ENCODE measurements at places on chromosomes 5 and 9.

- DNase-seq = no peak
Measured at GRCh38 chr9:99497641-99498040, 275.6 kb downstream of the SEC61B start.

GRCh38 chr9:113322671-113323070, 17.4 kb downstream of the WDR31 start:
- no peak for DNase-seq

DNA sequence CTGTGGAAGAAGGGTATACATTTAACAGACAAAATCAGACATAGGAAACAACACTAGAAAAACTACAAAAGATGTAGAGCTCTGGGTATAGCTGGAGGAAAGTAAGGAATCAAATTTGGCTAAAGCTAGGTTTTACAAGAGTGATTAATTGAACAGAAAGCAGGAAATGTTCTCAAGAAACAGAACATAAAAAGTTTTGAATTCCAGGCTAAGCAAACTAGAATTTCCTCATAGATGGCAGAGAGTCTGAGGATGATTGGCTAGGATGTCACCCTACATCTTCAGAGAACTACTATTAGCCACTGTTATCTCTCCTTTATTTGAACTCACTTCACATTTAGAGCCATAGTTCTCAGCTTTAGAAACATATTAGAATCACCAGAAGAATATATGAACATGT, 502.1 kb upstream of the PAPPA start:
- no peak for DNase-seq

GRCh38 chr9:136693135-136693489, 5.9 kb upstream of the AGPAT2 start:
- DNase-seq = no peak

- no peak for DNase-seq
Measured at GRCh38 chr5:54249210-54250028, 61.0 kb downstream of the ARL15 start.

- DNase-seq = no peak
Measured at GRCh38 chr9:124296796-124297550, 39.2 kb downstream of the NEK6 start.

DNA sequence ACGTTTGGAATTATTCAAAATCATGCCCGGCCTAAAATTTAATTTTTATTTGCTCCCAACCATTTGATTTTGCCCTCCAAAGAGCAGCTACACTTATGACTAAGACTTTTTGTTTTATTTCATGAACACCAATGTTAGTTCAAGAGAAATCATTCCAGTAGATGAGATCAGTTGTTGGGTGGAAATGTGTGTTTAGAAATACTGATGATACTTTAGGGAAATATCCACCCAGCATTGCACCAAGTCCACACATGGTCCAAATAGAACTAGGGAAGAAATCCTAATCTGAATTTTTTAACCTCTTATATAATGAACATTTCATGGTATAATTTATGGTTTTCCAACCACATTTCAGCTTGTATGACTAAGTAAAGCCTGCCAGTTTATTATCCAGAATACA, 28.3 kb upstream of the GOLPH3 start:
- DNase-seq = no peak

GRCh38 chr5:157390551-157391297, 69.3 kb upstream of the NIPAL4 start:
- peak; percentile 11 for DNase-seq

GRCh38 chr5:79241535-79241979, 5.6 kb downstream of the JMY start:
- no peak for DNase-seq

DNA sequence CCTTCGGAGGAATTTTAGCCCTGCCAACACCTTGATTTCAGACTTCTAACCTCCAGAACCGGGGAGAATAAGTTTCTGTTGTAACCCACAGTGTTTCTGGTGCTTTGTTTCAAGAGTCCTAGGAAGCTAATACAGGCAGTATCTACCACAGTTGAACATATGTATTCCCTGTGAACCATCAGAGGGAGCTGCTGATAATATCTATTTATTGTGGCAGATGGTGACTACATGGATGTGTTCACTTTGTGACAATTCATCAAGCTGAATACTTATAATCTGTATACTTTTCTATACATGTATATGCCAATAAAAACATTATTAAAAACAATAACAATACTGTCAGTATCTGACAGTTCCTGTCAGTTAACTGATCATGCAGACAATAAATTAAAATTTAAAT, 137.2 kb upstream of the GNA14 start:
- no peak for DNase-seq

DNA sequence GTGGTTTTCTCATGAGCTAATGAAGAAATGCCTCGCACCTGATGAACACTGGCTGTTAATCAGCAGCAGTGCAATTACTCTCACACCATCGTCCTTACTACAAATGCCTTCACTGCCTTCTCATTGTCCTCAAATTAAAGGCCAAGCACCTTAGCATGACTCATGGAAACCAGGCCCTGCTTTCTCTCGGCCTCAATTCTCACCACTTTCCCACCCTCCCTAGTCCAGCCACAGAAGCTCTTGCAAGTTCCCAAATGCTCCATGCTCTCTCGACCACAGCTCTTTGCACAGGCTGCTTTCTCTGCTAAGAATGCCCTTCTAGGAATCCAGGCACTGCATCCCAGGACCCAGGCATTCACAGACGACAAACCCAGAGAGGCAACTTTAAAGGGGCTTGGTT, 94.6 kb upstream of the KLF4 start:
- DNase-seq = no peak

GRCh38 chr9:104386425-104387069, 117.5 kb upstream of the OR13F1 start:
- DNase-seq = no peak

DNA sequence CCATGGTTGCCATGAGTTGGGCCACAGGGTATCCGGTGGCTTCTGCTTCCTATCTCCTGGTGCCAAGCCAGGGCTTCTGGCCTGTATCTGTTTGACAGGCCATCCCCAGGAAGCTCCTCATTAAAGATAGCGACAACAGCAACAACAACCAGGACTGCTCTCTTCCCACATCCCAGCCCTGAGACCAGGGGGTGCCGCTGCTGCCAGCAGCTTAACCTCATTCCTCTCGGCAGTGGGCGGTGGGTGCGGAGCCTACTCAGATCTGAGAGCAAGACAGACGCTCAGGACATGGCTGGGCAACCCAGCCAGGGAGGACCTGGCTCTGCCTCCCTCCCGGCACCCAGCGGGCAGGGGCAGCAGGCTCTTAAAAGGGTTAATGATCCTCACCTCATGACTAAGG, 98.3 kb downstream of the PSD2 start:
- no peak for DNase-seq

GRCh38 chr5:137365126-137365865, 133.8 kb downstream of the SPOCK1 start:
- no peak for DNase-seq
